LNCaP clone FGC (cell line): ENCODE measurements at places on chromosomes 5 and 9.

DNA sequence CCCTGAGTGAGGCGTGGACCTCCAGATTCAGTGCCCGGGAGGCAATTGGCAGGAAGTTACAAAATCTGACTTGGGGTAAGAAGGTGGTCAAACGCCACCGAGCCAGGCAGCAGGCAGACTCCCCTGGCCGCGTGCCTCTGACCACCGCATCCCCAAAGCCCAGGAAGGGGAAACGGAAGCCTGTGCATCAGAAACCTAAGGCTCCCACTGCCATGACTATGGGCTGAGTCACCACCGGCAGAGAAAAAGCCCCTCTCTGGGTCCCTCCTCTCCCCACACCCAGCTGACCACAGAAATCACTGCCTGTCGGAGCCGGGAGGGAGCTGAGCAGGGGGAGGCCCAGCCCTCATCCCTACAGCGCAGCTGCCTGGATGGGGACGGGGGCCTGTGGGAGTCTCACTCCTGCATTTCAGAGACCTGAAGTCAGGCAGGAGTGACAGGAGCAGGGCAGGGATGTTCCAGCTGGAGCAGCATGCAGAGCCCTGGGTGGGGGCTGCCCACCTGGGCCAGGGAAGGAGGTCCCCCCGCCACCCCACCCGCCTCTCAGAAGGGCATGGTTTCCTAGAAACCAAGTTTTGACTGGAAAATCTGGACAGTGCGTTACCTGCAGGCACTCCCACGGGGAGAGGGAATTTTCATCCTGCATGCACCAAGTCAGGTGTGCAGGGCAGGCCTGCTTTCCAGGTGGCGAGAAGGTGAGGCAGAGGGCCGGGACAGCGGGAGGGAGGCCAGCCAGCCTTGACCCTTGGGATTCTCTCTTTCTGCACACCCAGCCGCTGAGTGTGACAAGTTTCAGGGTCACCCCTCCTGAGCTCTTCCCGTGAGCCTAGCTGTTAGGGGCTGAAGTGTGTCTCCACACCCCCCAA, 68.2 kb downstream of the LRSAM1 start:
- no peak for DNase-seq

DNA sequence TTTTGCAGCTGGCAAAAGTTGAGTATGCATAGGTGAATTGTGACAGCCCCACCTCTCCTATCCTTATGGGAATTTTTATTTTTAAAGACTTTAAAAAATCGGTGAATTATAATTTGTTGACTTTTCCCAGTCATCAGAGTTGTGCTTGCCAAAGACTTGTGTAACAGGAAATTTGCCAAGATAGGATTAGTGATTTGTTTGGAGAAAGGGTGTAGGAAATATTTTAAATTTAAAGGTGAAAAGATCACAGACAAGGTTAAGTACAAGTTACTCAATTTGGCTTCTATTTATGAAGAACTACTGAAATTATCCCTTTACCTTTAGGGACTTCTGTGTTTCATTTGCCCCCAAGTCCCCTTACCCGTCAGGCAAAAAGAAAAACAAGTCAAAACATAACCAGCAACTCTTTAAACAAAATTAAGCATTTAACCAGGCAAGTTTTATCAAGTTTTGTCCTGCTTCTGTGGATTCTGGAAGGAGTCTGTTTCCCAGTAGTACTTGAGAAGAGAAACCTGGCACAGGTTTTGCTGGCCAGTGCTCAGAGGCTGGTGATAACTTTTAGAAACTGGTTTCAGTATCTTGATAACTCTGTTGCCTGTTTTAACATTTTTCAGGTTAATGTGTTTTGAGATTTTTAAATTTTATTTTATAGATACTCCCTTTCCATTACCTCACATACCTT, 285.4 kb downstream of the MAST4 start:
- peak; percentile 68 for DNase-seq

DNA sequence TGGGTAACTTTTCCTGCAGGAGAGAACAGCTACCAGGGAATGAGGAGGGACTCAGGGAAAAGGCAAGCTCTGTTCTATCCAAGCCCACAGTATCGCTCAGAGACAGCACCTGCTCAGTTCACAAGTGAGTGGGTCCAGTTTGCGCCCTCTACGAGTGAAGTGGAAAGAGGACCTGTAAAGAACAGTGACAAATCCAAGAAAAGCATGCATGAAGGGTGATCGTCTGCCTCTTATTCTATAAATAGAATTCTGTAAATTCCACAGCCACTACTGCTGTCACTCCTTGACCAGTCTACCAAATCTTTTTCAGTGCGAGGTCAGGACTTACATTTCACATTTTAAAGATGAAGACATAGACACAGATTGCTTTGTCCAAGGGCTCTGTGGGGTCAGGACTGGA, 117.5 kb downstream of the ENTREP1 start:
- no peak for DNase-seq

DNA sequence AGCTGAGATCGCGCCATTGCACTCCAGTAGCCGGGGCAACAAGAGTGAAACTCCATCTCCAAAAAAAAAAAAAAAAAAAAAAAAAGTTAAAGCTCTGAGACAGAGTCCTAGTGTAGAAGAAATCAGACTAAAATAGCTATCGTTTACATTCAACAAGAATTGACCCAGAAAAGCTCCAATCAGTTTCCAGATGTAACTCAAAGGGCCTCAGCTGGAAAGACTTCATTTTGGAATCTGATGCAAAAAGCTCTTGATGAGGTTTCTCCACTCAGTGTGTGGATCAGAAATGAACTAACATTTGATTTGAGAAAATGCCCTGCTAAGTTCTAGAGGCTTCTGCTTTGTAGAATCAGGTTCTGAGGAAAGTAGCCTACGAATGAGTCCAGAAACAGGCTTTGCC, 7.2 kb upstream of the C1QTNF2 start:
- DNase-seq: no peak

DNA sequence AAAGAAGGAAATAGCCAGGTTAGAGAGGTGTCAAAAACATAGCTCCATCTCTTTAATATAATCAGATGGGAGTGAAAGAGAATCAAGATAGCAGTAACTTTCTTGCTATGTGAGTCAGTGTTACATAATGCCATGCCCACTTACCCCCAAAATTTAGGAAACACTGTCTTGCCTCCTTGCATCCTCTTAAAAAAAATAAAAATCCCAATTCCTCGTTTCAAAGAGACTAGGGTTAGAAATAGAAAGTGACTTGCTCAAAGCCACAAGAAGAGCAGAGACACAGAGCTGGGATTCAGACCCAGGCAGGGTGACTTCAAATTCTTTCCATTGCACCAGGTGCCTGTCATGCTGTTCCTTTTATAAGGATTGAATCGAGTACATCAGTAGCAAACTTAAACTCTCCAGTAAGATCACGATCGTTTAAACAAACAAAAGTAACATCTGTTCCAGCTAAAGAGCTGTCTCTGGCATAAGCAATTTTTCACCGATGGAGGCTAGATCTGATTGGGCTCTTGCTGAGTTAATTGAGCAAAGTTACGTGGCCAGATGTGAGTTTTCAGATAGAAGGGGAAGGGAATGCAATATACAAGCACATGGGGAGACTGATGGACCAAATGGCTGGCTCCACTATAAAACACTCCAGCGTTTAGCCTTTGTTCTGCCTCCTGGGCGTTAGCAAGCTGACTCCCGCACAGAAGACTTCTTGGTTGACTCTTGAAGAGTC, 176.9 kb downstream of the PALM2AKAP2 start:
- no peak for DNase-seq

GRCh38 chr9:14967450-14968321, 57.5 kb upstream of the FREM1 start:
- DNase-seq: no peak

DNA sequence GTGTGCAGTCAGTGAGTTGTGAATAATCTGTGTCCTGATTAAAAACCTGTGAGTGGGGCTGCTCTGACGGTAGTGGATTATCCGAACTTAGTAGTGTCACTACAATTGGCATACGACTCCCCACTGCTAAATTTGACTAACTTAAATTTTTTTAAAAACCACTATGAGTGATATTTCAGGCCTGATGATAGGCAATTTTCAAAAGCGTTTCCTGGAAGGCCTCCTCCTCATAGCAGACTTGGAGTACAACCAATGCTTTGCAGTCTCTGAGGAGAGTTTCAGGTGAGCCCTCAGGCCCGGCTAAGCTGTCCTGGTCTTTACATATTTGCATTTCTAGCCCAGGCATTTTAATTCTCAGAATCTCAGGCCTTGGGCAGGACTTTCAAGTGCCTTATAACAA, 10.8 kb downstream of the BTNL8 start:
- DNase-seq: no peak

DNA sequence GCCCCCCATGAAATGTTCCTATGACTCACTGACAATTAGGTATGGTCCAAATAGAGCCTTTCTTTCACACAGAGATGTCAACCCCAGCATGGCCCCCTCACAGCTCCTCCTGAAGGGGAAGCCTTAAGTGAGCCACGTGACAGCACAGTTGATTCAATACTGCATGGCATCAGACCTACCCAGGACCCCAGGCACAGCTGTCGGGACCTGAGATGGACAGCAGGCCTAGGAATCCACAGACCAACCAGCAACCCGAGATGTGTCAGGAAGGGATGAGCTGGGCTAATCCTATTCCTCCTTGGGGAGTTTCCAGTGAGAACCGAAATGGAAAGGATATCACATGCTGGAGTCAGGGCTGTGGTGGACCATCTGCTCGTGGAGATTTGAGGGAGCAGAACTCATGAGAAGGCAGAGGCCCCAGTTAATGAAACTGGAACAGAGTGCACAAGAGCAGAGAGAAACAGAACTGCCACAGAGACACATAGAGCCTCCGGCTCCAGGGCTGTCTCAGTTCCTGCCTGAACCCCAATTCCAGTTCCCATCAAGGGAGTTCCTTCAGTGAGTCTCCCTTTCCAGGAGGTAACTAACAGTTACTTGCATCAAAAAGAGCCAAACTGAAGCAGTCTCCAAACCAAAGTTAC, 42.1 kb upstream of the SMIM23 start:
- no peak for DNase-seq

- no peak for DNase-seq
Measured at GRCh38 chr9:132150256-132150655, 11.6 kb upstream of the NTNG2 start.

- DNase-seq: no peak
Measured at GRCh38 chr9:129549139-129549538, 71.8 kb downstream of the C9orf50 start.

DNA sequence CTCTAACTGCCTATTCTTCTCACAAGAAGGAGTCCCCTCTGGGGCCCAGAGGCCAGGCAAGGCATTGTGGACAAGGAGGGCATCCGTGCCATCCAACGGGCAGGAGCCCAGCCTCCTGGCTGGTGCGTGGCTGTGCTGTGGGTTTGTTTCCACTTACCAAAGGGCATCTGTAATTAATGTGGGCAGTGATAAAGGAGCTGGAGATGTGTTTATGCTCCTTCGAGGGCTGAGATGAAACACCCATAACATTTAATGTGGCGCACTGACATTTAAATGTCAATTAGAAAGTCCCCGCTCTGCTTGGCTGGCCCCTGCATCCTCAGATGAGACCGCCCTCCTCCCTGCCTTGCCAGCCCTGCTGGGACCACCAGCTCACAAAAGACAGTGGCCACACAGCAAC, 57.1 kb downstream of the KCNIP1 start:
- DNase-seq: no peak

GRCh38 chr5:39616131-39616530, 191.4 kb upstream of the DAB2 start:
- no peak for DNase-seq

GRCh38 chr9:90100014-90100413, 495.2 kb downstream of the GADD45G start:
- DNase-seq: no peak

DNA sequence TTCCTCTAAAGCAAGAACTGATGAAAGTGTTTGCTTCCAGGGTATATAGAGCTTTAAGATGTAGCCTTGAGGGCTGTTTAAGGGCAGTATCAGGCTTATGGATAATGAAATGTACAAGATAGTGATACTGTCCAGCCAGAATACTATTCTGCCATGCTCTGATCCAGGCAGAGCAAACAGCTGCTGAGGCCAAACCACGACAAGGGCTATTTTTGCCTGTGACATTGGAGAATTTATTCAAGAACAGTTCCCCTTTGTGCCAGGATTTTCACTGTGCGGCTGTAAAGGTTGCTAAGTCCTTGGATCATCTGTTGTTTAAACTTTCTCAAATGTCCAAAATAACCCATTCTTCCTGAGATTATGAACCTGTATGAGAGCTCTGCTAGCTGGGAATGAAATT, 70.4 kb downstream of the OTP start:
- no peak for DNase-seq

- DNase-seq: no peak
Measured at GRCh38 chr5:56289602-56289987, 56.5 kb upstream of the ANKRD55 start.

DNA sequence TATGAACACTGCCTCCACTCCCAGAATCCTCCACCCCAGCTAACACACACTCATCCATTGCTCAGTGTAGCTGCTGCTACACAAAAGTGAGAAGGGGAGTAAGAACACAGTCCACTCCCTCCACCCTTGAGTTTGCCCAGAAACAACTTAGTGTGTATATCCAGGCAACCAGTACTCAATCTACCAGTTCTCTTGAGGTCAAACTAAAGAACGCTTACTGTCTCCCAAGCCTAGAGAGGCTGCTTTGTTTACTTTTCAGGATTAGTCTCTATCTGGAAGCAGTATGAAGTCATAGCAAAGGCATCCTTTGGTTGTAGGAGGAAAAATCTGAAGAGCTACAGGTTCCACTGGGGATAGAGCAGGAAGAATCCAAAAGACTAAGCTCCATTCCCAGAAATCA, 296.3 kb downstream of the KCNN2 start:
- no peak for DNase-seq

DNA sequence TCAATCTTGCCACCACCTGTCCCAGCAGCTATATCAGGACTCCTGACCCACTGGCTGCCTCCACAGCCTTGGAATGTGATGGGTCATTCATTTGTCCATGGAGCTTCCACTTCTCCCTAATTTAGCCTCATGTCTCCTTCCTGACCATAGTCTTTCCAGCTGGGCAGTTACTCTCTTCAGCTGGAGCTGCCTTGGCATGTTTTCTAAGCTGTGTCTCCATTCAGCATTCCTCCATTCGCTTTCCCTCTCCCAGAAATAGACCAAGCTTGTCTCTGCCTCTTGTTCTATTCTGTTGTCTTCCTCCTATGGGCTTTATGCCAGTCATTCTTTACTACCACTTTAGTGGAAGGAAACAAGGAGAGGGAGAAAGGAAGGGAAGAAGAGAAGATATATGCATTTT, 5.3 kb upstream of the CTXN3 start:
- DNase-seq: no peak

GRCh38 chr9:88586452-88586851, 51.5 kb downstream of the NXNL2 start:
- no peak for DNase-seq

DNA sequence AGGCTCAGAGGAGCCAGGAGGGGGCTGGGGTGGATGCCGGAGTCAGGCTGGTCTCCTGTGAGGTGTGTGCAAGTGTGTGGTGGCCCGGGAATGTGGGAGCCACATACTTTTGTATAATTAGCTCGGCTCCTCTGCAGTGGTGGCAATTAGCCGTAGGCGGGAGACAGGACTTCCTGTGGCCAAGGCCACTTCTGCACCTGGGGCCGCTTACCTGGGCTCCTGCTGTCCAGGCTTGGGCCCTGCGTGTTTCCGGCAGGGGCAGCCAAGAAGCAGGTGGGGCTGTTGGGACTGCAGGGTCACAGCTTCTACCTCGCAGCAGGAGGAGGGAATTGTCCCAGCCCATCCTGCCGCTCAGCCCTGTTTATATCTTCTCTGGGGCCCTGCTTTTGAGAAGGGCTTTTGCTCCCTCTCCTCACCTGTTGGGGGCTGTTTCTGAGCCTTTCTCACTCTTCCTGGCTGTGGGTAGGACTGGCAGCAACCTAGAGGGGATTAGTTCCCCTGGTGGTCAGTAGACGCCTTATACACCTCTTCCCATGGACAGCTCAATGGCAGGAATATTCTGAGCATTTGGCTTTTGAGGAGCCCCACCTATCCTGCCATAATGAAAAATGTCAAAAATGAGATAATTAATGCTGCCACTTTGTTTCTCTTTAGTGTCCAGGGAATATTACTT, 145.4 kb upstream of the PITX1 start:
- no peak for DNase-seq
